ENCODE measurements at places on chromosomes 2 and 18.

- DNase-seq = no peak
Measured at GRCh38 chr18:43780782-43781340, 503.6 kb upstream of the SYT4 start.

GRCh38 chr2:2826209-2826551 lies 495.1 kb upstream of the MYT1L start:
- no peak for DNase-seq

GRCh38 chr2:116319935-116320334 lies 1494.6 kb upstream of the DDX18 start:
- DNase-seq = no peak

GRCh38 chr2:28488083-28488830 lies 7.6 kb upstream of the PLB1 start:
- DNase-seq = no peak

- no peak for DNase-seq
Measured at GRCh38 chr18:57803103-57803969, at the start of gene ATP8B1. Gene ATP8B1, minus strand, starts transcription at chr18:57803315. Its CDS starts 71,508 bp downstream, at chr18:57731807.

GRCh38 chr2:223469270-223470046 lies 132.7 kb downstream of the SCG2 start:
- DNase-seq = no peak

All from effector memory CD8-positive, alpha-beta T cell (primary cell).